Activated CD8-positive, alpha-beta T cell treated with anti-CD3 and anti-CD28 coated beads, Interleukin-2, amount 10 ng/mL, durations not matched to agents 7 days and 5 days (primary cell): ENCODE measurements at places on chromosomes 3 and 15.
A peak's percentile ranks its signal among the peaks of the same experiment; 100 is the strongest.

DNA sequence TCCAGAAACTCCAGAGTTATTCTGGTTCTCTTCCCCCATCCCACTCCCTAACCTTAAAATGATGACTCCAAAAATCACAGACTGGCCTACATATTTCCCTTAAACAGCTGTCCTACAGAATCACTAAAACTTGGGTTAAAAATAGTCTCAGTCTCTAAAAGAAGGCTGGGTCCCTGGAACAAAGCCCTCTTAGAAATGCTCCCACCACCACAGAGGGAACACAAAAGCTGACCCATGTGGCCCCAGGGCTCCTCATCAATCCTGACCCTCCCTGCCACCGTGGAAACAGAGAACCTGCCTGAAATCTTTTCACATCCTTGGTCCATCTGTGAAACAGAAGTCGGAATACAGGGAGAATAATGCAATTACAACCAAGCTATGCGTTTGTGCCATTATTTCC lies 55.7 kb upstream of the DCLK3 start:
- no peak for DNase-seq

GRCh38 chr15:43143203-43143941 lies 10.0 kb downstream of the TMEM62 start:
- DNase-seq, result no peak

DNA sequence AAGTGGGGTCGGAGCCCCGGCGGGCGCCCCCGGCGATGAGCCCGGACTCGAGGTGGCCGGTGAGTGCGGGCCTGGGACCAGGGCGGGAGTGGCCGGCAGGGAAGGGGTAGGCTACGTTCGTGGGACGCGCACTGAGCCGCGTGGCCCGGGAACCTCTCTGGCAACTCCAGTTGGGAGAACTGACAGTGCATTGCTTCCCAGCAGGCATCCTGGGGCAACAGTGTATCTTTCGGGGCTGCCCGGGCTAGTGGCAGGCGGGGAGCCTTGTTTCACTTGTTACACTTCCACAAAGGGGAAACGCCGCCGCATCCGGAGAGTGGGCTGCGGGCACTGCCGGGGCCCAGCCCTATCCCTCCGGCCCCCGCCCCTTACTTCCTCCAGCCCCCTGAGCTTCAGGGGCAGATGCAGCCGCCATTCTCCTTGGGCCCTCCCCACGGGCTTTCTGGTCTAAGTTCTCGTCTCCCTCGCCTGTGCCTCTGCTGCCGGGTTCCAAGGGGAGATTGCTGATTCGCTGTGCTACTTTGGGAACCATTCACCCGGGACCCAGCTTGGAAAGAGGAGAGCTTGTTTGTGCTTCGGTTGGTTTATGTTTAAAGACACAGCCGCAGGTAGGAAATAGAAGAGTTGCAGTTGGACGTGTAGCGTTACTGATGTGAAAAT lies 675 bp downstream of the BRPF1 start:
- peak; percentile 84 for DNase-seq

DNA sequence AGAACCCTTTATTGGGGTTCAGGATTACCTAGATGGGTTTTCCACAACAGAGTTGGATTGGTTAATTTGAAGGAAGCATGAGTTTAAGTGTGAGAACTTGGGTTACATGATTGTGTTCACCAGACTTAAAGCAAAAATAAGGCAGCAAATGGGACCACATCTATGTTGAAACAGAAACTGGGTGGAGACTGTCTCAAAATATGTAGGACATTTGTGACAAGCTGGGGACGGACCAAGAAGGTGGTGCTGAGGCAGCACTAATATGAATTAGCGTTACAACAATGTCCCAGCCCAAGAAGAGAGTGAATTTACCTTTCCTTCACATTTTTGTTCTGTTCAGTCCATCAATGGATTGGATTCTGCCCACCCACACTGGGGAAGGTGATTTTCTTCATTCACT lies 866 bp upstream of the AADACL2 start:
- DNase-seq, result no peak

DNA sequence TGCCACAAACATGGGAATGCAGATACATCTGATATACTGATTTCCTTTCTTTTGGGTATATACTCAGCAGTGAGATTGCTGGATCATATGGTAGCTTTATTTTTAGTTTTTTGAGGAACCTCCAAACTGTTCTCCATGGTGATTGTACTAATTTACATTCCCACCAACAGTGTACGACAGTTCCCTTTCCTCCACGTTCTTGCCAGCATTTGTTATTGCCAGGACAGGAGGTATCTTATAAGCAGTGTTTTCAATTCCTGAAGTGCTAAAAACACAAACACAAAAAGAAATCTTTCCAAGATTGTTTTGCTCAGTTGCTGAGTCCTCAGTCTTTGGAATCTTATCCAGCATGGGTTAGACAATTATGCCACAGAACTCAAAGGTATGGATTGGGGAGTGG lies 13.5 kb downstream of the GTF2E1 start:
- DNase-seq, result no peak

- DNase-seq, result no peak
These were observed 163.4 kb downstream of the ATG7 start for GRCh38 chr3:11435440-11436165.
